ENCODE measurements at places on chromosomes 1 and 21.

DNA sequence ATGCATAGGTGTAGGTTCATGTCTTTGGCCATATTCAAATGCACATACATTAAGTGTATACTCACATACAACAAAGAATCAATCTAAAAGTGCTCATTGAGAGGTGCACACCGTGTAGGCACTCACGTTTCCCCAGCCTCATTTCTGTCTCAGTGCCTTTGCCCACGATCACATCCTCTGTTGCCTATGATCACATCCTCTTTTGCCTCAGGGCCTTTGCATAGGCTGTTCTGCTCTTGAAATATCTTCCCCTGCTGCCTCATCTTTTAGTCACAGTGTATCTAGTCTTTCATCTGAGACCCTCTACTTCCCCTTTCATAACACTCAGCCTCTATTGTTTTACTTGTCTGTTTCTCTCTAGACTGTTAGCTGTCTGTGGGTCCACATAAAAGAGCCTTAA, 69.3 kb downstream of the FOXD2 start:
- DNase-seq, result no peak

- DNase-seq, result no peak
These were observed 61.8 kb downstream of the S1PR1 start for GRCh38 chr1:101298663-101299062.

- DNase-seq, result no peak
These were observed 190.2 kb downstream of the CAMTA1 start for GRCh38 chr1:6975331-6976043.

DNA sequence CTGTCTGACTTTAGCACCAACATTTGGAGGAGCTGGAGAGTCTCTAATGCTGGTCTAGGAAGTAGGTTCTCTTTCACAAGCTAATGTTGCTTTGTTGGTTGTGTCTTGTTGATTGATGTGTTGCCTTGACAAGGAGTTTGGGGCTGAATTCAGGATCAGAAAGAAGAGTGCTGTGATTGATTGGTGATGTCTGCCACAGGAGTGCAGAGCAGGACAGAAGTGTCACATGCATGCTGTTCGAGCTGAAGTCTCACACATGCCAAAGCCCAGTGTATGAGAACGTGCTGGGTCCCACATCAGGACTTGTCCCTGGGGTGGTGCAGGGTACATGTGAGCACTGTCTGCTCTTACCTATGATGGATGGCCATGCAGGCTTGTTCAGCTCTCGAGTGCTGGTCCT, 694.4 kb downstream of the MATN1 start:
- no peak for DNase-seq

- no peak for DNase-seq
These were observed 88.4 kb downstream of the PDE4B start for GRCh38 chr1:65881067-65881594.

- DNase-seq, result no peak
These were observed 59.2 kb downstream of the VCAM1 start for GRCh38 chr1:100778748-100779147.

DNA sequence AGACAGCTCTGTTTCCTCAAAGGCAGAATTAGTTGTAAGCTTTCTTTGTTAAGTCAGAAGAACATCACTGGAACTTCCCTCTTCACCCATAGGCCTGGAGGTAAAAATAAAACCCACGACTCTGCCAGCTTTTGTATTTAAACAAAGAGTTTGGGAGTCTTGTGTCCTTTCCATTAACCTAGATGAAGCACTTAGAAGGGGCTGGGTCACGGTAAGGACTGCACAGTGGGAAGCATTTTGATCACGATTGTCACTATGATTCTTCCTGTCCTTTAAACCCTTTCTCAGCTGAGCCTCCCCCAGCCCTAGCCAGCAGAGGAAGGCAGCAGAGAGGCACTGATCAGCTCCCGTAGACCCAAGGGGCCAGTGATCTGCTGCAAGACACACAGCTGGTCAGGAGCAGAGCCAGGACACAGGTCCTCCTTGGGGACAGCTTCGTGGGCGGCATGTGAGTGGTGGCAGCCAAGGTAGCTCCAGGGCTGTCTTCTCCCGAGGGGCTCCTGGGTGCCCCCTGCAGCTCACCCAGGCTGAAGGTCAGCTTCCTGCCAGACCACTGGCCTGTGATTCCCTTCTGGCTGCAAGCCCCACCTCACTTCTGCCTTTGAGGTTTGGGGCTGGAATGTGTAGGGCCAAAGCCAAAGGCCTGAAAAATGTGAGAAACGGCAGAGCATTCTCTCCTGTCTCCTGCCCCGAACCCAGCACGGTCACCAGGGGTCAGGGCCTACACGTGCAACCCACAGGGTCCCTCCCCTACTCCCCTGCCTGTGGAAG, 4.0 kb upstream of the LAPTM5 start:
- DNase-seq, result no peak

- no peak for DNase-seq
These were observed 381.6 kb downstream of the SIPA1L2 start for GRCh38 chr1:232248276-232248820.

DNA sequence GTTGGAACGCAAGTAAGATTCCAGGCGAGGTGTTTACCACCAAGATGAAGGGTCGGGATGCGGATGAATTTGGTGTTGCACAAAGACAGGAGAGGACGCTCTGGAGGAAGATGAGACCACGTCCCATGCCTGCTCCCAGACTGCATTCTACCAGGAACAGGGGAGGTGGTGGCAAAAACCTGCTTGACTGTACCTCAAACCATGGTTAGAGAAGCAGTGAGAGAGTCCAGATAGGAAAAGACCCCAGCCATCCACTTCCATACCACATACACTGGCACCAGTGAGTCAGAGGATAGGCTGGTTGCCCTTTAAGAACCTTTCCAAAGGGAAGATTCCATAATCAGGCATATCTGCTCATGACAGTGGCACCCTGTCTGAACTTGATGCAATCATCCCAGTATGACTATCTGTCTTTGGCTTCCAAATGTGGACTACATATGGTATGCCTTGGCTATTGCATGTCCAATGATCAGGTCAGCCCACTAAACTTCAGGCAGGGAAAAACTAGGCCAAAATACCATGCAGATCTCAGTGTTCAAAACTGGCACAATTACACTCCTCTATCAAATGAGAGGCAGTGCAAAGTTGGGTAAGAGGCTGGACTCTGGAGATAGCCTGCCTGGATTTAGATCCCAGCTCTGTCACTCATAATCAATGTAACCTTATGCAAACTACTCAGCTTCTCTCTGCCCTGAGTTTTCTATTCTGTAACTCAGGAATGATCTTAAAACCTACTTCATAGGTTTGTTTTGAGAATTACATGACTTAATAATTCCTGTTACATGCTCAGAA, 20.6 kb downstream of the NPR1 start:
- no peak for DNase-seq

GRCh38 chr1:200899015-200899386, 4.3 kb downstream of the INAVA start:
- no peak for DNase-seq

GRCh38 chr1:182391028-182391361, 595 bp downstream of the GLUL start:
- DNase-seq, result no peak

DNA sequence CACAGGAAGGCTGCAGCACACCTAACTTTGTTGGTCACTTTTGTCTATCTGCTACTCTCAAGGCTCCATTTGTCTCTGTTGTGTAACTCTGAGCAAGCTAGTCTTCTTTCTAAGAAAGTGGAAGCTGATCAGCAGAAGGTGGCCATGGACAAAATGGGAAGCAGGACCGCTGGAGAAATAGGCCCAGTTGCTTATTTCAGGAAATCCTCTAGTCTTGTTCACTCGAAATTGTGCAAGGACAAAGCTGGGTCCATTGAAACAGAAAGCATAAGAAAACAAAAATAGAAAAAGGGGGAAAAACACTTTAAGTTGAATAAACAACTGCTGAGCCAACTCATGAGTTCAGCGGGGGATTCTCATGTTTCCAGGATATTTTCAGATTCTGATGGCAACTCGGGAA, 150.1 kb downstream of the PBX1 start:
- DNase-seq, result no peak

All from right cardiac atrium (tissue), 5 donors.